ENCODE measurements at places on chromosomes 11 and 22. TPM values are rescaled to one million over a fixed set of nuclear protein-coding genes. Genes with fewer than 3 reads are reported as not detected.
A peak's percentile ranks its signal among the peaks of the same experiment; 100 is the strongest.

GRCh38 chr11:13993096-13993765 is 30.7 kb downstream of the SPON1 start:
- no peak for DNase-seq

DNA sequence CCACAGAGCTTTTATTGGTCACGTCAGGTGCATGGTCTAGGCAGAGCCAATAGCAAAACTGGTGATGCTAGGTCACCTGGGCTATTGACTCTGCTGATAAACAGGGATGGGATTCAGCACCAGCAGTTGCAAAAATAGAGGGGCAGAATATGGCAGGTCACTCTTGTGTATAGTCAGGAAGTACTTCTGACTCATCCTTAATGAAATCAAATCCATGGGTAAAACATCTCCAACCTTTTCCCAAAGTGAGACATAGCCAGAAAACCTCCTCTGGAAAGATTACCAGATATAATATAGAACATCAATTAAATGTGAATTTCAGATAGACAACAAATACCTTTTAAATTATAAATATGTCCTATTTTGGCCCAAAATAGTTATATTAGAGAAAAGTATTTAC is 383.2 kb downstream of the METTL15 start:
- no peak for DNase-seq

The HDHD5 gene
- total RNA-seq: 26.3 TPM

GRCh38 chr11:20192151-20192550 is 31.9 kb upstream of the DBX1 start:
- no peak for DNase-seq

DNA sequence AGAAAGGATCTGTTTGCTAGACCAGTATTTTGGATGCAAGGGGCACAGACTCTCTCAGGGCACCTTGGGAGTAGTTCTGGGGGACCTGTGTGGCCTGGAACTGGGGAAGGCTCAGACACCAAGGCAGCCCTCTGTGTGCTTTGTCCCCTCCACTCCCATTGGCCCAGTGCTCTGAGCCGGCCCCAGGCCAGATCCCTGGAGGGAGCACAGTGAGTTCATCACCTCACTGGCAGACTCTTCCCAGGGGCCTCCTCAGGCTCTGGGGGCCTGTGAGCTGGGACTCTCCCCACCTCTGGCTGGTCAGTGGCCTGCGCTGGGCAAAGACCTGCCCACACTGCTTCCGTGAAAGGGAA is 51.7 kb downstream of the CHRDL2 start:
- no peak for DNase-seq

GRCh38 chr11:26268980-26269660 is 62.8 kb upstream of the ANO3 start:
- no peak for DNase-seq

GRCh38 chr11:75719340-75720239 is 2.0 kb downstream of the MOGAT2 start:
- DNase-seq: no peak

The SERPIND1 gene
- total RNA-seq: 0.48 TPM

DNA sequence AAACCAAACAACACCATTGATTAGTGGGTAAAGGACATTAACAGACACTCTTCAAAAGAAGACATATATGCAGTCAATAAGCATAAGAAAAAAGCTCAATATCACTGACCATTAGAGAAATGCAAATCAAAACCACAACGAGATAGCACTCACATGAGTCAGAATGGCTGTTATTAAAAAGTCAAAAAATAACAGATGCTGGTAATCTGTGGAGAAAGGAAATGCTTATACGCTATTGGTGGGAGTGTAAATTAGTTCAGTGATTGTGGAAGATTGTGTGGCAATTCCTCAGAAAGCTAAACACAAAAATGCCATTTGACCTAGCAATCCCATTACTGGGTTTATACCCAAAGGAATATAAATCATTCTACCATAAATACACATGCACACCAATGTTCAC is 182.6 kb downstream of the TRPC6 start:
- peak; percentile 13 for DNase-seq

- peak; percentile 94 for DNase-seq
Measured at GRCh38 chr11:33692013-33692504, 8.6 kb downstream of the C11orf91 start.

DNA sequence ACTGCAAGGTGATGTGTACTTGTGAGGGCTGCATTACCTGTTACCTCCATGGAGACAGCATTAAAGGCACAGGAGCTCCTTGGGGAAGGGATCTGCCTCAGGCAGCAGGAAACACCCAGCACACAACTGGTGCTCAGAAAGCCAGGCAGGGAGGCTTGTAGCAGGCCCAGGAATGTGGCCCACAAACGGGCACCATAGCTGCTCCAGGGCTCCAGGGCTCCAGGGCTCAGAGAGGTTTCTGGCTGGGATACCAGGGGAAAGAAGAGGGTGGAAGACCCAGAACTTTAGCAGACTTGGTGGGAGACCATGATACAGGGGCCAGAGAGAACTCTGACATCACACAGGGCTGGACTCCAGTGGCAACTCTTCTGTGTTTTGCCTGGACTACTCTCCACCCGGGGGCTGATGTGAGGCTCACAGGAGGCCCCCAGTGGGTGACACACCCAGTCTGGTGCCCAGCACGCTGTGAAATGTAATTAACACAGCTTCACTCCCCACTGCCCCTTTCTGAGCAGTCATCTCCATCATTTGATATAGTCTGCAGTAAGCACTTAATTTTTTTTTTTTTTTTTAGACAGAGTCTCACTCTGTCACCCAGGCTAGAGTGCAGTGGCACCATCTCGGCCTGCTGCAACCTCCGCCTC is 14.7 kb upstream of the SULT4A1 start:
- no peak for DNase-seq

- DNase-seq: peak; percentile 42
Measured at GRCh38 chr11:131661132-131661531, 290.7 kb downstream of the NTM start.

DNA sequence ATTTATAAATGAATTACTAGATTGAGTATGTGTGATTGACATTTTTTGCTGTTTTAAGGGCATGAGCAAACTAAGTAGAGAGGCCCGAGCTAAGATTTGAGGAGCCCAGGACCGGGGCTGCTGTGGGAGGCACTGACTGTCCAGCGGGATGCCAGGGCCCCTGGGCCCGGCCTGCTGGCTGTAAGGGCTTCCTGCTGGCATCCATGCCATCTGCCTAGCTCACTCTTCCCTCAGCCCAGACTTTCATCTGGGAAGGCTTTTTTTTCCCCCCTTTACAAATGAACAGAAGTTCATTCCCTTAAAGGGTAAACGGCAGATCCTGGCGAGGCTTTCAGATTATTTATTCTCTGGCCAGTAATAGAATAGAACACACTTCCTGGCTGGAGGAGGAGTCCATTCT is 16.0 kb upstream of the TP53I11 start:
- DNase-seq: no peak

GRCh38 chr11:78715639-78716311 is 141.1 kb upstream of the NARS2 start:
- DNase-seq: peak; percentile 93

The RASD2 gene
- total RNA-seq: 0.24 TPM

DNA sequence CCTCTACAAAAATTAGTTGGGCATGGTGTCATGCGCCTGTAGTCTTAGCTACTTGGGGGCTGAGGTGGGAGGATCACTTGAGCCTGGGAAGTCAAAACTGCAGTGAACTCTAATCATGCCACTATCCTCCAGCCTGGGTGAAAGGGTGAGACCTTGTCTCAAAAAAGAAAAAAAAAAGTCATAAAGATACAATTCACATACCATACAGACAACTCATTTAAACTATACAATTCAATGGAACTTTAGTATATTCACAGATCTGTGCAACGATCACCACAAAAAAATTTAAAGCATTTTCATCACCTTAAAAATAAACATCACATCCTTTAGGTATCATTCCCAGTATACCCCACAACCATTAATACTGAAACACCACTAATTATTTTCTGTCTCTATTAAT is 201.2 kb downstream of the PGR start:
- DNase-seq: no peak

GRCh38 chr11:74237541-74237940 is 66.5 kb downstream of the PPME1 start:
- no peak for DNase-seq

- no peak for DNase-seq
Measured at GRCh38 chr11:42054351-42054900, 595.0 kb upstream of the LRRC4C start.

The CALCA gene
- total RNA-seq: not detected

The SMIM35 gene
- total RNA-seq: not detected

DNA sequence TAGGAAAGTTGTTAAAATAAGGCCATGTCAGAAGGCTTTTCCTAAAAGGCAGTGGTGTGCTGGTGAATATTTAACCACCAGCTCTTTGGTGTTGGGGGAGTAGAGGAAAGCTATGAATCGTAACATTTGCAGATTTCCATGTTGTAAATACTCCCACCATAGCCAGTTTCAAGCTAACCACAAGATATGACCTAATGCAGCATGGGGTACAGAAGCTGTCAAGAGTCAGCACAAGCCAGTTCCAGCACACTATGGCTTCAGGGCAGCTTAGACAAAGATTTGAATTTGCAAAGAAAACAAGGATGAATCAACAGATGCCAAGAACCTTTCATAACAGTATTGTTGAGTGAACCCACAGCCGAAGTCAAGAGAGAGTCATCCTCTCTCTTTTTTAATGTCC is 40.0 kb downstream of the COMMD9 start:
- peak; percentile 84 for DNase-seq

The CRYBB2 gene
- not detected for total RNA-seq

DNA sequence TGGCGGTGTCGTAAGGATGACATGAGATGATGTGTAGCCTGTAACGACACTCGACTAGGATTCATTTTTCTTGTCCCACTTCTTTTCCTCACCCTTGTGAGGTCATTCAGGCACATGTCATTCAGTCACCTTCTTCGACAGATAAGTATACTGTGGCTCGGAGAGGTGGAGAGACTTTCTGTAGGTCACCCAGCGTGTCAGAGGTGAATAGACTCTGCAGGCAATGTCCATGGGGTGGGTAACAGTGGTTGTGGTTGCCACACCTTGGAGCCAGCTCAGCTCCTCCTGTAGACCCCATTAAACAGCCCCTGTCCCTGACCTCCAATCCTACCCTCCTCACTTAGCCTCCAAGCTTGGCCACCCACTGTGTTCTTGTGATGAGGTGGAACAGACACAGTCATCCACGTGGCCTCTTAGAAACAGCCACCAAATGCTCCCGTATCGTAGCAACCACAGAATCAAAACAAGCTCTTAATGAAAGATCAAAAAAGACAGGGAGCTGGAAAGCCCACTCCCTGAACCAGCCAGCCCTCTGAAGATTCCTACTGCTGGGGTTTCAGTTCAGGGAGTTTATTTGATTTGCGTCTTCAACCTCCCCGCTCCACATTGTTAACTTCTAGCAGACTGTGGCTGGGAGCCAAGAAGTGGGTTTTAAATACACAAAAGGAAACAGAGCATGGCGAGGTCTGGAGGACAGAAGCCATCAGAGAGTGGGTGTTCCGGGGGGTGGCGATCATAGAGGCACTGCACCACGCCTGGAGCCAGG is 89.0 kb upstream of the GRK3 start:
- DNase-seq: peak; percentile 14

- no peak for DNase-seq
Measured at GRCh38 chr22:22316589-22316988, 72.0 kb downstream of the VPREB1 start.

The TOB2 gene
- 14.2 TPM for total RNA-seq
